Activated T-cell treated with anti-CD3 and anti-CD28 coated beads for 48 hours (primary cell): ENCODE measurements at places on chromosomes 2 and 18.

- no peak for DNase-seq
Observed at GRCh38 chr2:34011684-34012083, 412.6 kb upstream of the FAM98A start.

- DNase-seq, result no peak
Observed at GRCh38 chr2:136486115-136486514, 279.2 kb upstream of the THSD7B start.

GRCh38 chr18:31801078-31801477 lies 40.4 kb upstream of the SLC25A52 start:
- no peak for DNase-seq

- DNase-seq, result no peak
Observed at GRCh38 chr2:12087175-12087574, 340.7 kb downstream of the LPIN1 start.

GRCh38 chr2:157809212-157809611 lies 66.9 kb downstream of the ACVR1 start:
- no peak for DNase-seq

- DNase-seq, result no peak
Observed at GRCh38 chr18:75227535-75228296, 17.1 kb downstream of the TSHZ1 start.

- DNase-seq, result no peak
Observed at GRCh38 chr2:137117385-137117784, 352.0 kb downstream of the THSD7B start.

GRCh38 chr2:23246992-23247683 lies 137.8 kb upstream of the KLHL29 start:
- no peak for DNase-seq

GRCh38 chr2:98643496-98644100 lies 35.2 kb downstream of the UNC50 start:
- no peak for DNase-seq

GRCh38 chr2:71618327-71619113 lies 165.2 kb downstream of the DYSF start:
- DNase-seq, result no peak

DNA sequence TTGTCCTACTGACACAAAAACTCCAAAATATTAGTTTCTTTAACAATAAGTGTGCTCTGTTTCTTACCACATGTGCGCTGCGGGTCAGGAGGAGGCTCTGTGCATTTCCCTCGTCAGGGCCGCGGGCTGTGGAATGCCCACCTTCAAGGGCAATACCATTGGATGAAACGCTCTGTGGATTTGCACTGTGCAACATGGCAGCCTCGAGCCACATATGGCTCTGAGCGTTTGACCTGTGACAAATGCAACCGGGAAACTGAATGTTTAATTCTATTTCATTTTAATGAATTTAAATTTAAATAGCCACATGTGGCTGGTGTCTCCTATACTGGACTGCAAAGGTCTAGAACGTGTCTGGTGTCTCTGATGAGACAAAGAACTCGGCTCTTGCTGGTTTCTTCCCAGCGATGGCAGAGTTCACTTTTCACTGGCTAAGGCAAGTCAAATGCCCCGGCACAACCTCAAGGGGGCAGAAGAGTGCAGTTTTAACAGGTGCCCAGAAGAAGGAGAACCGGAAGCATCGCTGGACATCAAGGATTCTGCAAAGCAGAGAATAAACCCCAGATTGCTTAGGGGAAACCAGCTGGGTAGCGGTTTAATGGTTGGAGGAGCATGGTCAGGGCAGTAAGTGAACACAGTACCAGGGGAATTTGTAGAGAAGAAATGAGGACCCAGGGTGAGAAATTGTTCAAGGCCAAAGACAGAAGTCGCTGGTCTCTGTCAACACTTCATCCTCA lies 37.0 kb upstream of the TMEM18 start:
- peak; percentile 34 for DNase-seq

DNA sequence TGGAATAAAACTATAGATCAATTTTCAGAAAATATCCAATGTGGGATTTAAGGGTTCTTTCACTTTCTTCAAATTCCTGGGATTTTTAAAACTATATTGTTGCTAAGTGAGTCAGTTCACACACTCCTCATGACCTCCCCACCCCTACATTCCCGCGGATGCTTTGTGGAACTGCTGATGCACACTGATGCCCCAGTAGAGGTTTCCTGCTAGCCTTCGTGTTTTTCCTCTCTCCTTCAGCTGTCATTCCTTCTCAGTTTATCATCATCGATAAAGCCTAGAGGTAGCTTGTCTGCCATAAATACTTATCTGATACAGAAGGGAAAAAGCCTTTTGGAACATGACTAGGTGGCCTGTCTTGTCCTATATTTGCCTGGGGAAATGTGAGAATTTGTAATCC lies 67.4 kb upstream of the GALNT5 start:
- DNase-seq, result no peak

- DNase-seq, result no peak
Observed at GRCh38 chr2:1602278-1603010, 141.9 kb downstream of the PXDN start.

- no peak for DNase-seq
Observed at GRCh38 chr2:98909317-98910211, 26.5 kb downstream of the CRACDL start.

DNA sequence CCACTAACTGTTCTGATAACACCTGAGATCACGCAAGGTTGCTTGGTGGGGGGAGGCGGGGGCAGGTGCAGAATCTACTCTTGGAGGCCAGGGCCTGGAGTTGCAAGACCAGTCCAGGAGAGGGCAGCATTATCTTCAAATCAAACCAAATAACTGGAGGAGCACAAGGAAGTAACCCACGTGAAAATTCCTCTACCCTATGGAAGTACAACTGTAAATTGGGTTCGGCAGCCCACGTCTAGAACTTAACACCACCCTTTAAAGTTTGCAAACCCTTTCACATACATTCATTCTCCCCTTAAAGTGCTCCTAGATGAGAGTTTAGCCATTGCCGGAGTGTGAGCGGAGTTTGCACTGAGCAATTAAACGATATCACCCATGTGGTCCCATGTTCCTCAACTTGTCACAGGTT lies 19.6 kb upstream of the CXCR1 start:
- DNase-seq, result peak; percentile 52

GRCh38 chr2:209985874-209986273 lies 16.6 kb upstream of the RPE start:
- no peak for DNase-seq

DNA sequence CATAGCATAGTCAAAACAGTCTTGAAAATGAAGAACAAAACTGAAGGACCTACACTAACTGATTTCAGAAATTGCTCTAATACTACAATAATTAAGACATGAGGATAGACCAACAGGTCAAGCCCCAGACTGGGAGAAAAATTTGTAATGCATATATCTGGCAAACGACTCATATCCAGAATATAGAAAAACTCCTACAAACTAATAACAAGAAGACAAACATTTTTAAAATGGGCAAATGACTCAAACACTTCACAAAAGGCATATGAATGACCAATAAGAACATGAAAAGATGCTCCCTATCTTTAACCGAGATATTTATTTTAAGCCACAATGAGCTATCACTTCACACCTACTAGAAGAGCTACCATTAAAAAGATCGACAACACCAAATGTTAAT lies 14.2 kb downstream of the TGFBRAP1 start:
- no peak for DNase-seq

- DNase-seq, result no peak
Observed at GRCh38 chr18:22668496-22668895, 250.8 kb upstream of the CTAGE1 start.

DNA sequence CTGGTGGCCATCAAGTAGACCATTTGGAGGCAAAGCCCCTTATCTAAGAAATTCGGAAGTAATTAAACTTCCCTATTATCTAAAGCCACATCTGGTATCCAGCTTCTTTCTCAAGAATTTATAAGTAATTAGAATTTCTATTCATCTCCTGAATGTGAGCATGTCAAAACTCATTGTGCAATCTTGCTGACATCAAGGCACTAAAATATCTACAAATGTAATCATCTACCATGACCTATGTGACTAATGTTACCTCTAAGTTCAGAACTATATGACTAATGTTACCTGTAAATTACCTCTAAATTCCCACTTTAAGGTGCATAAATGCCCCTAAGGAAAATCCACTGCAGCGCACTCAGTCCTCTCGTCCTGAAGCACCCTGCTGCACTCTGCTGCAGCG lies 773.0 kb downstream of the CPS1 start:
- no peak for DNase-seq

GRCh38 chr2:139411236-139411635 lies 631.0 kb upstream of the NXPH2 start:
- no peak for DNase-seq

GRCh38 chr2:58006256-58006951 lies 40.2 kb upstream of the VRK2 start:
- DNase-seq, result no peak

DNA sequence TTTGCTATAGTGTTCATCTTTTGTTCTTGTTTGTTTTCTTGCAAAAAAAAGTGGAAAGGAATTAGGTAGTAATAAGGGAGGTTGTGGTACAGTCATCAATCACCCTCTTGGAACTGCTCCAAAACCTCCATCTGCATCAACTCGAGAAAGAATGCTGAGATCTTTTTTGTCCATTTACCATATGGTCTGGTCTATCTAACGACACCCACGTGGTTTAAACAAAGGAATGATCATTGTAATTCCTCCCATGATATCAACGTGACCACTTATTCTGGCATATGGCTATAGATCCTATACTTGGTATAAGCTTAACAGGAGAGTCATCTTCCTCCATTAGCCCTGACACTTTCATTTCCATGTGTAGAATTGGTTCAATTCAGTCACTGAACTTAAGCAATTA lies 1025.3 kb upstream of the NXPH2 start:
- no peak for DNase-seq

DNA sequence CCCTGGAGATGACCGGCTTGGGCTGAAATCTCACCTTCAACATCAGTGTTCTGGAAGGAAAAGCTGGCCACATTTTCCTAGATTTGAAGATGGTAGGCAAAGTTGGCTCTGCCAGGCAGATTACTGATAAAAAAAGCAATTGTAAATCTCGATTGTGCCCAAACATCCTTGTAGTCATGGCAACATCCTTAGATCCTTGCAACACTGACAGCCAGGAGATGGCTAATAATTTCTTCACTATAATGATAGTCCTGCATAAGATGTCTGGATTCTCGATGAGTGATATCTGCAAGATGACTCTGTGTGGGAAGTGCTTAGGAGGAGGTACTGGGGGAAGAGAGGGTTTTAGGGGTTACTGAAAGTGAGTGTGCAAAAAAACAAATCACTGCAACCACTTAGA lies 149.1 kb downstream of the FSHR start:
- no peak for DNase-seq

- DNase-seq, result no peak
Observed at GRCh38 chr2:42513252-42513918, 19.6 kb upstream of the KCNG3 start.

GRCh38 chr2:104889960-104890684 lies 36.2 kb downstream of the POU3F3 start:
- DNase-seq, result no peak

DNA sequence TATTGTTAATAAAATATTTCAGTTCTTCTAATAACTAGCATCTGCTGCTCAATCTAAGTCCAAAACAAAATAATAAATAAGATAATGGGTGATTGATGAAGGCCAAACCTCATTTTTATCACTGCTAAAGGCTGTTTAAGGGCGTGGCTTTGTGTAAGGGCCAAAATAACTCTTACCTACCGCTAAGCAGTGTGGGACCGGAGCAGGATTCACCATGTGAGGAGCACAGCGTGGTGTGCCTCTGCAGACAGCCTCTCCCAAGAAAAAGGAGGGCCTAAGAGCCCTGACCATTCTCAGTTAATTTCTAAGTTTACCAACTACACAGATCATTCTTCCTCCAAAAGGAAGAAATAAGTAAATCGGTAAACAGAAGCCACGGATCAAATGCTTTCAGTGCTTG lies 353.7 kb downstream of the ARL6IP6 start:
- DNase-seq, result no peak

DNA sequence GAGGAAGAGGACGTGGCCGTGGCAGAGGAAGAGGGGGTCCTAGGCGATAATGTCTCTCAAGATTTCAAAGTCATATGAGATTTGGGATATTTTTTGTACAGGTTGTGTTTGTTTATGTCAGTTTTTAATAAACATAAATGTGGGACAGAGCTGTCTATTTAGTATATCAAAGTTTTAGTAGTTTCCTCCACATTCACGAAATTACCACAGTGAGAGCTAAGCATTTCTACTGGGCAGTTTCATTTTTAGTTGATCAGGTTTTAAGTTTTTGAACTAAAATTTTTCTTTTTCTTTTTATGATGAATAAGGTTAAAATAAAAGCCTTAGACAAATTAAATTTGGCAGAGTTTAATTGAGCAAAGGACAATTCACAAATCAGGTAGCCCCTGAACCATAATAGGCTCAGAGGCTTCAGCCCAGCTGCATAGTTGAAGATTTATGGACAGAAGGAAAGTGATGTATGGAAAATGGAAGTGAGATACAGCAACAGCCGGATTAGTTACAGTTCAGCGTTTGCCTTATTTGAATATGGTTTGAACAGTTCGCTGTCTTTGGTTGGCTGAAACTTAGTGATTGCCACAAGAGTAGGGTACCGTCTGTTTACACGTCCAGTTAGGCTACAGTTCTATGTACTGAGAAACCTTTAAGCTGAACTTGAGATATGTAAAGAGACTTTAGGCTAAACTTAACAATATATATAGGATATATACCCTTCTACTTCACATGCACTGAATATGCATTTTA lies 17.1 kb downstream of the SNRPD1 start:
- no peak for DNase-seq

- DNase-seq, result no peak
Observed at GRCh38 chr2:240297256-240298116, 138.0 kb upstream of the GPC1 start.

GRCh38 chr2:105327690-105328089 lies 1.8 kb downstream of the TGFBRAP1 start:
- no peak for DNase-seq

DNA sequence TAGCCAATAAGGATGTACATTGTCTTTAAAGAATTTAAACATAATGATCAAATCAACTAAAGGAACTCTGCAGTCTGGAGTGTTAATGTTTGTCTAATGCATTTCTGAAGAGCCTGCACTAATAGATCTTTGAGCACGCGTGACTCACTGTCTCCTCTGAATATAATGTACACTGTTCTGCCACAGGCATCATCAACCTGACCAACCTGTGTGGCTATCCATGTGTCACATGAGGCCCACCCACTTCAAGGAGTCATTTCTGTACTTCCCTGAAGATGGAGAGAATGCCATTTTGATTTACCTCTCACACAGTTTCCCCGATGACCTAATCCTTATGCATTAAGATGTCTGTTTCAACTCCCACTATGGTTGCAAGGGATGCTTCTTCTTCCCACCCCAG lies 434.0 kb upstream of the SPHKAP start:
- no peak for DNase-seq

- DNase-seq, result no peak
Observed at GRCh38 chr2:226040344-226040900, 640.9 kb downstream of the NYAP2 start.

DNA sequence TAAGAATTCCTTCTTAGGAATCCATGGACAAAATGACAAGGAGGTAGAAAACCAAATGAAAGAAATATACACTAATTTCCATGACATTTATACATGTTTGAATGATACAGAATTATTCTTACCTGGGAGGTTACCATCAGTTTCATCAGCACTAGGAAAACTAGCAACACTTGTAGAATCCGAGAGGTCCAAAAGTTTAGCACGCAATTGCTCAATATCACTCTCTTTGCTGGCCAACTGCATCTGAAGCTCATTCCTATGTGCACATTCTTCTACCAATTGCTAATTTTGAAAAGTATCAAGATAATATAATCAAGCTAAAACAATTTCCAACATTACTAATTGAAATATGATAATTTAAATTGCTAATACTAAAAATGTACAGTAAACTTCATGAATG lies 144.8 kb downstream of the ROCK1 start:
- no peak for DNase-seq
